GOT3 (cell line): ENCODE measurements at places on chromosomes 2 and 18.

DNA sequence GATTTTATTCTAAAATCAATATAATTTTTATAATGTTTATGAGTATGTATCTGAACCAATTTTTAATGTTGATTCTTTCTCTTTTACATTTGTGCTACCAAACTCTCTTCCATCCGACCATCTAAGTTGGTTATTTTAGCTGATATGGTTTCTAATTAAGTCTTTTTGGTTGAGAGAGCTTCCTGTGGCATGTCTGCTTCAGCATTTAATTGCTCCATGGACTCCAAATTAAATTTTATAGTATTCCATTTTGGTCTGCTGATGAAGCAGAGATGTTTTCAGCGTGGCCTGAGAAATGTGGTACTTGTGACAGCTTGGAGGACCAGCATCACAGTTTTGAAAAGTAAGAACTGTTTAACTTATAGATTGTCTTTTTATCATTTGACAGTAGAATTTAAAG is 105.6 kb downstream of the EHBP1 start:
- DNase-seq = no peak

GRCh38 chr2:231278868-231279267 is 80.4 kb downstream of the ARMC9 start:
- DNase-seq = no peak

GRCh38 chr18:55501982-55502710 is 85.8 kb downstream of the TCF4 start:
- no peak for DNase-seq

DNA sequence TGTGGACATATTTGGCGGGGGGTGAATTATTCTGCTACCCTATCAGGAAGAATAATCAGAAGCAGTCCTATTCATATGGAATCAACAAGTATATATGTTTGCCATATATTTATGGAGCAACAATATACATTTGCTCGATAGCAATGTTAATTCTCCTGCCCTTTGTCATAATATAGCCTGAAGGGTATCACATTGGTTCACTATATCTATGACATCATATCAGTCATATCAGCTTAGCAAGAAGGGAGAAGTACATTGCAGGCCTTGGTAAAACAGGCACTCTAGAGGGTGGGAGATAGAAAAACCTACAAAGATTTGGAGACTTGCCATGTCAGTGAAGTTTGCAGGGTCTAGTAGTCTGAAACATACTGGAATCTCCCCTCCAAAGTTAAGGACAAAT is 128.4 kb downstream of the ATL2 start:
- DNase-seq = no peak

- peak; percentile 62 for DNase-seq
Observed at GRCh38 chr2:26757873-26758789, 6.0 kb upstream of the SLC35F6 start.

DNA sequence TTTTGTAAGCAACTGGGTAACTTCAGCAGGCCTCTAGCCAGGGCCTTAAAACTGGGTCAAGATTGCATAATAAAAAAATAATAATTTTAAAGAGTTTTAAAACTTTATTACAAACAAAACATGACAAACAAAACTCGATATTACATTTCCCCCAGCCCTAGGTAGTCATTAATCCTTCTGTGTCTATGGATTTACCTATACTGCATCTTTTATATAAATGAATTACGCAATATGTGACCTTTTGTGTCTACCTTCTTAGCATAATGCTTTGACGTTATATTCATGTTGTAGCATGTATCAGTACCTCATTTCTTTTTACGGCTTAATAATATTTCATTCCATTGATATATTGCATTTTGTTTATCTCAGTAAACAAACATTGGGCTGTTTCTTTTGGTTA is 113.5 kb downstream of the CCDC178 start:
- DNase-seq = no peak

DNA sequence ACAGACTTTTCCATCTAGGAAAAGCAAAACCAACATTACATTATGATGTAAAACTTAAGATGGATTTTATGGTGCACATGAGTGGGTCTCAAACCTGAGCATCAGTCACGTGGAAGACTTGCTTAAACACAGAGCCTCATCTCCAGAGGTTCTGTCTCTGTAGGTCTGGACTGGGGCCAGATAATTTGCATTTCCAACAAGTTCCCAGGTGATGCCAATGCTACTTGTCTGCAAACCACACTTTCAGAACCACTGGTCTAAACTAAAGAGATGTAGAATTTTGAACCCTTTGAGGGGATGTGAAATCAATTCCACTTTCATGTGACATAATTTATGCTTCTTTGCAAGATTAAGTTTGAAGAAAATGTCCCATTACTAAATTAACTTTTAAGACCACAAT is 522.8 kb downstream of the MBD2 start:
- no peak for DNase-seq

- DNase-seq = no peak
Observed at GRCh38 chr2:8115966-8116365, 565.9 kb upstream of the ID2 start.

DNA sequence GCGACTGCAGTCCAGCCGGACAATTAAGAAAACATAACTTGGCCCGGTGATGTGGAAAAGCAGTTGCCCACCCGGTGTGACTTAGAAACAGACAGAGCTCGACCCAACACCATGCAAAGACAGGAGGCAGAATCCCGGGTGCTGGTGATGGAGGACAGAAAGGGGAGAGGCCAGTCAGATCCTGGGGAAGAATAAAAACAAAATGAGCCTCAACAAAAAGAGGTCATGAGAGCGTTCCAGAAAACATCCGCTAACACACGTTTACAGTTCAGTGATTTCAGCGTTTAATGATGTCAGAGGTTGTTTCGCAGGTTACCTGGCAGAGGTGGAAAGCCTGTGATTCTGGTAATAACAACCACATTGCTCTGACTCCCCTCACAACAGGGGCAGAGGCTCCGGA is 111.9 kb downstream of the OSR1 start:
- DNase-seq = no peak

GRCh38 chr18:48672671-48673340 is 134.0 kb downstream of the CTIF start:
- no peak for DNase-seq

DNA sequence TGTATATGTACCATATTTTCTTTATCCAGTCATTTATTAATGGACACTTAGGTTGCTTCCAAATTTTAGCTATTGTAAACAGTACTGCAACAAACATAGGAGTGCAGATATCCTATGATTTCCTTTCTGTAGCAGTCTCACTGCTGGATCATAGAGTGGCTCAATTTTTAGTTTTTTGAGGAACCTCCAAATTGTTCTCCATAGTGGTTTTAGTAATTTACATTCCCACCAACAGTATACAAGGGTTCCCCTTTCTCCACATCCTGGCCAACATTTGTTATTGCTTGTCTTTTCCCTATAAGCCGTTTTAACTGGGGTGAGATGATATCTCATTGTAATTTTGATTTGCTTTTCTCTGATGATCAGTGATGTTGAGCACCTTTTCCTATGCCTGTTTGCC is 114.3 kb downstream of the TMEM17 start:
- no peak for DNase-seq

DNA sequence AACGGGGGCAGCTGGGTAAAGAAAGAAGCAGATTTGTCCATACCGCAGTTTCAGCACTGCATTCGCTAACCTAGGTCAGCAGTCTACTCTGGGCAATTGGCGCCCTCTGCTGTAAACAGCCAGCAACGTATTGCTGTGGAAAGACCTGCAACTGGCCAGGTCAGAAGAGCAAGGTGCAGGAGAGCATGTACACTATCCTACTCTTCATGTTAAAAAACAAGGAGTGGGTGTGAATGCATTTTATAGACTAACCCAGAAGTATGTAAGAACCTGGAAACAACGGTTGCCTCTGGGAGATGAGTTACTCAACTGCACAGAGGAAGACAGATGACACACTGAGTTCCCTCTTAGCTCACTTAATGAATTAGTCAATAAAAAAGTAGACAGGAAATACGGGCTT is 6.2 kb downstream of the MRPS5 start:
- no peak for DNase-seq

GRCh38 chr2:168614172-168615018 is 158.3 kb downstream of the CERS6 start:
- no peak for DNase-seq

DNA sequence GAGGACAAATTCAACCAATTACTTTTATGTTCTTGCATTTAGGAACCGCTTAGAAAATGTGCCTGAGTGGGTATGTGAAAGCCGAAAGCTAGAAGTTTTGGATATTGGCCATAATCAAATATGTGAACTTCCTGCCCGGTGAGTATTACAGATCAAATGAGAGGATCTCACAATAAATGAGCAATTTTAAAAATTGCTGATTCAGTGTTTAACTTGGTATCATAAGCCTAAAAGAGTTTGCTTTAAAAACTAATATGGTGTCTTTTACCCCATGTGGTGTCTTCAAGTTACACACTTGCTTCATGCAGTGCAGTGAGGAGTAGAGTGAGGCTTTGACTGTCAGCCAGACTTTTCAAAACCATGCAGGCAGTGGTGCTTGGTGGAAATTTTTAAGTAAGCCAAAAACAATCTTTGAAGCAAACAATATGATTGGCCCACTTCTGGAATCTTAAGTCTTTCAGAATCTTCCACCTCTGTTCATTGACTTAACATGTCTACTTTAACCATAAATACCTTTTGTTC is 199.6 kb downstream of the PHLPP1 start:
- DNase-seq = no peak

- no peak for DNase-seq
Observed at GRCh38 chr18:79774111-79774510, 23.6 kb upstream of the KCNG2 start.

GRCh38 chr18:79952456-79952995 is 1.1 kb upstream of the SLC66A2 start:
- no peak for DNase-seq

DNA sequence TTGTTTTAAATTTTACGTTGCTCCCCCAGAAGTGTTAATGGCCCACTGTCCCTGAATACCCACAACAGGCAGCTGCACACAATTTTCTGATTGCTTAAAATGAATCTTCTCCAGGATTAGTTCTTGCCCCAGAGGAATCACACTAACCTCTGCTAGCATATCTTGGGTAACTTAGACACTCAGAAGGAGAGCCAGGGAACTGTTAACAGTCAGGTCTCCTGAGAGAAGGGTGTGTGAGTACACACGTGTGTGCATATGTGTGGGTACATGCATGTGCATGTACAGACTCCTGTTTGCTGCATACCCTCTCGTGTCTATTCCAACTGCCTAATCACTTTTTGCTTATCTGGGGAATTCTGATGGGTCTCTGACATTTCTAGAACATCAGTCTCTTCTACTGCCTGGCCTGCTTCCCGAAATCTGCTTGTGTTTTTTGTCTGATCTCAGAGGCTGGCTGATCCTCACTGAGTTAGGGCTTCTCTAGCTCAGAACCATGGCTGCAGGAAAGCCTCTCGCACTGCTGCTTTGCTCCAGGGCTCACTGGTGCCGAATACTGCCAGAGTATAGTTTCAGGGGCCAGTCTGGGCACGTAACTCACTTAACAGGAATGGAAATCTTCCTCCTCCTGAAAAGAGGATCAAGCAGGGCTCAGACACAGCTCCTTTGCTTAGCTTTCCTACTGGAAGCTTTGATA is 62.8 kb downstream of the PRELID3A start:
- DNase-seq = no peak

DNA sequence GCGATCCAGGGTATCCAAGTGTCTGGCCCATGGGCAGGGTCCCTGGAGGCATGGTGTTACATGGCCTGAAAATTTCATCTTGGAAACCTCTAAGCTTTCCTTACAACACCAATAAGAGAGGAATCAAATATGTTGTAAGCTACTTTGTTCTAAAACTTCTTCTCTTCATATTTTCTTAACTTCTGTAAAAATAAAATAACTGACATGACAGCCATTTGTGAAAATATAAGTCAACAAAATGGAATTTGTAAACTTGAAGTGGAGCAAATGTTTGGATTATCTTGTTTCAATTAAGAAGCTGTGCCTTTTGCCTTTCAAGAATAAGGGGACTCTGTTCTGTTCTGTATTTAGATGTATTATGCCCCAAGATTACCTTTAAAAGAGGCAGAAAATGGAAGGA is 319.7 kb downstream of the LPIN1 start:
- no peak for DNase-seq

GRCh38 chr2:59594671-59595222 is 958.7 kb downstream of the BCL11A start:
- DNase-seq = no peak

GRCh38 chr2:3654531-3655225 is 3.3 kb upstream of the ALLC start:
- no peak for DNase-seq

DNA sequence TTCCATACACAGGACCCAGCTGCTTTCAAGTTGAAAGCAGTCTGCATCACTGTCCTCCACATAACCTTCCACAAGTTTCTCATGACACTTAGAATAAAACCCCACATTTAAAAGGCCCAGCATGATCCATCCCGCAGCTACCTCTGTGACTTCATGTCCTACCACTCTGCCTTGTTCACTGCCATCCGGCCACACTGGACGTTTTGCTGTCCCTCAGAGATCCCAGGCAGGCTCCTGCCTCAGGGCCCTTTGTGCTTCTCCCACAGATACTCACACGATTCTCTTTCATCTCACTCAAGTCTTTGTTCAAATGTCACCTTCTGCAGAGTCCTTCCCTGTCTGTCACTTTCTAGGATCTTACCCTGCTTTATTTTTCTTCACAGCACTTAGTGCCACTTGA is 232.9 kb upstream of the BOD1L2 start:
- DNase-seq = no peak

DNA sequence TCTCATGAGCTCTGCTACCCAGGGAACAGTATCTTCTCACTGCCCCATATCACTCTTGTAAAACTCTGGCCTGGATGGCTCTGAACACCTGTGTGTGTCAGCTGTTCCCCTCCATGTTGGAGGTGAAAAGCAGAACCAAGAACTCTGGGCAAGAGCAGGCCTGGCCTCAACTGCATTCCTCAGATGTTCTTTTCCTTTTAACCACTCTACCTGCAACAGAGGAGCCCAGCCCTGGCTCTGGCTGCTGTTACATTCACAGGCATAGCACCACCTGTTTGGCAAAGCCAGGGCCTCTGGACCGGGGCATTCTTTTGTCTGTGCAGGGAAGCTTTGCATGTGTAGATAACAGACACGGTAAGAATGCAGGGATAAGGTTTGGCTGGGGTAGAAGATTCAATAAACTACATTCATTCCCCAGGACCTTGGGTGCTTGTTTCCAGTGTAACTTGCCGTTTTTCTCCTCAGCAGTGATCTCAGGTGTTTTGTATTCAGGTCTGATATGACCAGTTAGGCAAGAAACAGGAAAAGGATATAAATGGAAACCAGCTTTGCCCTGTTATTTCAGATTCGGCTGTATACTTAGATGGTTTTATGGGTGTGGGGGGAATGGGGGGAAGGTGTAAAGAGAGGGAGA is 95.1 kb downstream of the SPTBN1 start:
- DNase-seq = no peak

GRCh38 chr18:26493021-26493420 is 55.3 kb downstream of the KCTD1 start:
- no peak for DNase-seq
